ENCODE measurements at places on chromosomes 7 and 10. TPM values are rescaled to one million over a fixed set of nuclear protein-coding genes. Genes with fewer than 3 reads are reported as not detected.
A peak's percentile ranks its signal among the peaks of the same experiment; 100 is the strongest.

The GNG11 gene
- 0.09 TPM for total RNA-seq

GRCh38 chr10:93894516-93895378, 969 bp downstream of the SLC35G1 start:
- no peak for DNase-seq

DNA sequence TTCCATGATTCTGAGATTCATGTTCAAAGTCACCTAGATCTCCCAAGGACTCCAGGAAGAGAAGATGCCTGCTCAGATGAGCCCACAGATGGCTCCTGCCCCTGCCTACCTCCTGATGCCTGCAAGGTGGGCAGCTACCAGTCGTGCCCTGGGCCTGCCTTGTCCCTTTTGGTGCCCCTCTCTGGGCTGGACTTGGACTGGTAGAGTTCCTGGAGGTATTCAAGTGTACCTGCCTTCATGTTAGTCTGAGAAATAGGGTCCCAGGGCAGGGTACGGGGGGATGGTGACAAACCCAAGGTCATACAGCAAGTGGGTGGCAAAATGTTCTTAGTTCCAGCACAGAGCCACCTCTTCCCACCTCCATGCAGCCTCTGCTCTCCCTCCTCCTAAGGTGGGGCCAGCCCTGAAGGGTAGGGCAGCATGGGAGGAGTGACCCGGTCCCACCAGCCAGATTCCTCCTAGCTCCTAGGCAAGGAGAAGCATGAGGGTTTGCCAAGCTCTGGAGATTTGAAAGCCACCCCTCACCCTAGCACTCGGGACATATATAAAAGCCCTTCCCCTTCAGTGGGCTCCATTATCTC, 80.8 kb upstream of the UNC5B start:
- no peak for DNase-seq

DNA sequence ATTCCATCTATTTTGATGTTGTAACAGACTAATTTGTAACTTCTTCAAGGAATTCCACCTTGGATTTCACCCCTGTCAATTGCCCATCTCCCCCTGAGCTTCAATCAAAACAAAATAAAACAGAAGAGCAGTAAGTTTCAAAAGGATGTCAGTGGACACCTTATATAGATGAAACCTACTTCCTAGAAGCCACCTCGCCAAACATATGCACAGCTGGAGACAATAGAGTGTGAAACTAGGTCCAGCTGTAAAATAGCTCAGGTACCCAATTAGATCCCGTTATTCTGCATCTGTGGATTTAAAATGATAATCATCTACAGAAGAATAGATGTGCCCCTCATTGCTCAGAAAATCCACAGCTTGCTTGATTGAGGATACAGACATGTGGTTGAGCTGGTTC, 598.6 kb downstream of the SH2D4B start:
- DNase-seq, result no peak

The BRAF gene
- 42.2 TPM for total RNA-seq

- DNase-seq, result no peak
Observed at GRCh38 chr10:110364531-110364937, 59.8 kb upstream of the SMNDC1 start.

The RASSF4 gene
- total RNA-seq, result 1.5 TPM

The PLAC9 gene
- not detected for total RNA-seq

- no peak for DNase-seq
Observed at GRCh38 chr7:157674027-157674714, 337.4 kb downstream of the DNAJB6 start.

- DNase-seq, result no peak
Observed at GRCh38 chr10:23870651-23871610, 338.0 kb upstream of the KIAA1217 start.

GRCh38 chr7:81499262-81500116, 270.4 kb downstream of the HGF start:
- no peak for DNase-seq

DNA sequence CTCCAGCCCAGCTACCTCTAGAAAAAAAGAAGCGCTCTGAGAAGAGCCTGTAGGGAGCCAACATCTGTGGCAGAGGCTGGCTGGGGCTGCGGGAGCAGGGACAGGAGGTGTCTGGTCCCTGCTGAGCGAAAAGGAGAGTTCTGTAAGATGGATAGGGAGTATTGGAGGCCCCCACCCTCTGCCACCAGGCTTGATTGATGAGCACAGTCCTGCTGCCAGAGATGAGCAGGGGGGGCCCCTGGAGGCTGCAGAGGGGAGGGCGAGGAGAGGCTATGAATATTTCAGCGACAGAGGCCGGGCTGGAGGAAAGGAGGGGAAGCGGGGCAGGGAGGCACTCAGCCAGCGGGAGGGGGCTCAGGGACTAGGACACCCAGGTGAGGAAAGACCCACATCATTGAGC, 44.5 kb upstream of the HSPB1 start:
- no peak for DNase-seq

- DNase-seq, result no peak
Observed at GRCh38 chr7:52726986-52727385, 308.4 kb upstream of the POM121L12 start.

DNA sequence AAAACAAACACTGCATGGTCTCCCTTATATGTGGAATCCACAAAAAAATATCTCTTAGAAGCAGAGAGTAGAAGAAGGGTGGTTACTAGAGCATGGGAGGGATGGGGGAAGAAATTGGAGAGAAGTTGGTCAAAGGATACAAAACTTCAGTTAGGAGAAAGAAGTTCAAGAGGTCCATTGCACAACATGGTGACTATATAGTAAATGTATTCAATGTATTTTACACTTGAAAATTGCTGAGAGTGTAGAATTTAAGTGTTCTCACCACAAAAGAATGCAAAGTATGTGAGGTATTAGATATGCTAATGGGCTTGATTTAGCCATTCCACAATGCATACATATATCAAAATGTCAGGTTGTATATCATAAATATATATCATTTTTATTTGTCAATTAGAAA, 232.0 kb upstream of the CELF2 start:
- DNase-seq, result no peak

The TFEC gene
- 0.19 TPM for total RNA-seq

GRCh38 chr10:127470911-127471310, 78.2 kb upstream of the NPS start:
- DNase-seq, result no peak

GRCh38 chr10:28980264-28980663, 302.9 kb downstream of the BAMBI start:
- DNase-seq, result no peak

DNA sequence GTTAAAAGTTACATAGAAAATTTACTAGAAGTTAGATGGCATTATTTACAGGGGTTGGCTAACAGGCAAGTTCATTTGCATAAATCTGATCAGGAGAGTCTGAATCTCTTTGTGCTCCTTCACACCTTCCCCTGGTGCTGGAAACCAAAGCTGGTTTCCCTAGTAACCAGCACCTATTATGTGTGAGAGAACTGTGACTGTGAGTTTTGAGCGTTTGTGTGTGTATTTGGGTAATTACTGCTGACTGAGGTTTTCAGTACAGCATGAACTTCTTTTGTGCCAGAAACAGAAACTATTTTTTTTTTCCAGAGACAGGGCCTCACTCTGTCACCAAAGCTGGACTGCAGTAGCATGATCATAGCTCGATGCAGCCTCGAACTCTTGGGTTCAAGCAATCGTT, 10.3 kb upstream of the IFIT1B start:
- DNase-seq, result no peak

DNA sequence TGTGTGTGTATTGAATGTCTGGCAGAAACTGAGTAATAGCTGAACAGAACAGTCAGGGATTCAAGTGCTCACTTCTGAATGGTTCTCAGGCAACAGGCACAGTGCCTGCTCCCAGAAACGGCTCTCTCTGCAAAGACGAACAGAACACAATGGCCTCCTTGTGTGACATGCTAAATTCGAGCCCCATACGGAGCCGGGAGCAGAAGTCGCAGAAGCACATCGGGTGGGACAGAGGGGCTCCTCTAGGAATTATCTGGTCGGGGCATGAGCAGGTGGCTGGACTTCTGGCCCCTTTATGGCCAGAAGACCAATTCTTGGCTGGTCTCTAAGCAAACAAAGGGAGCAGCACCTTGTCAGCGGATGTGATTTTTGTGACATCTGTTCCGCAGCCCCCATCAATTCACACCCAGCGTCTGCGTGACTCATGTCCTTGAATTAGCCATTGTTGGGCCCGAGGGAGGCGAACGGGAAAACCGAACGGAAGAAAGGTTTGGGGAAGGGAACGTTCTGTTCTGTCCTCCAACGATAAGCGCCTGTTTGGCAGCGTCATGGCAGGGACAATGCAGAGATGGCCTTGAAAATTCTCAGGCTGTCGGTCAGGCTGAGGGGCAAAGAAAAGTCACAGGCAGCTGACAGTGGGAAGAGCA, 47.3 kb upstream of the NPTX2 start:
- DNase-seq, result no peak

DNA sequence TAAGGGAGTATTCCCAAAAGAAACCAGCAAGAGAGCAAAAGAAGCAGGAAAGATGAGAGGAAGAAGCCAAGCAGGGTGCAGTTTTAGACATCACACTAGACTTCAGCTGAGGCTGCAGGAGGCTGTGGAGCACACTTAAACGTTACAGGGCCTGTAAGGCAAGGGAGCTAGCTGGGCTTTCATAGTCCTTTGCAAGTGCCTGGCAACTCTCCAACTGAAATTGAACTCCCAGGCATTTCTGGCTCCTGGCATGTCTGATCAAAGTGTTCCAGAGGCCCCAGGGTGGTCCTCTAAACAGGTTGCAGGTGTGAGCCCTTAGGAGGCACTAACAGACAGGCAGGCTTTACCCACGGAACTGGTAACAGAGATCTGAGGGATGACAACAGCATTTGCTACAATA, 750.2 kb downstream of the XPNPEP1 start:
- DNase-seq, result no peak

GRCh38 chr10:76175533-76176165, 744.2 kb downstream of the LRMDA start:
- DNase-seq, result no peak

- DNase-seq, result no peak
Observed at GRCh38 chr10:84607044-84607443, 278.7 kb downstream of the CCSER2 start.

The PRR15 gene
- not detected for total RNA-seq

The COL13A1 gene
- total RNA-seq, result not detected

The SLC39A12 gene
- total RNA-seq, result not detected

- DNase-seq, result no peak
Observed at GRCh38 chr7:150754951-150755350, 17.7 kb downstream of the GIMAP5 start.

DNA sequence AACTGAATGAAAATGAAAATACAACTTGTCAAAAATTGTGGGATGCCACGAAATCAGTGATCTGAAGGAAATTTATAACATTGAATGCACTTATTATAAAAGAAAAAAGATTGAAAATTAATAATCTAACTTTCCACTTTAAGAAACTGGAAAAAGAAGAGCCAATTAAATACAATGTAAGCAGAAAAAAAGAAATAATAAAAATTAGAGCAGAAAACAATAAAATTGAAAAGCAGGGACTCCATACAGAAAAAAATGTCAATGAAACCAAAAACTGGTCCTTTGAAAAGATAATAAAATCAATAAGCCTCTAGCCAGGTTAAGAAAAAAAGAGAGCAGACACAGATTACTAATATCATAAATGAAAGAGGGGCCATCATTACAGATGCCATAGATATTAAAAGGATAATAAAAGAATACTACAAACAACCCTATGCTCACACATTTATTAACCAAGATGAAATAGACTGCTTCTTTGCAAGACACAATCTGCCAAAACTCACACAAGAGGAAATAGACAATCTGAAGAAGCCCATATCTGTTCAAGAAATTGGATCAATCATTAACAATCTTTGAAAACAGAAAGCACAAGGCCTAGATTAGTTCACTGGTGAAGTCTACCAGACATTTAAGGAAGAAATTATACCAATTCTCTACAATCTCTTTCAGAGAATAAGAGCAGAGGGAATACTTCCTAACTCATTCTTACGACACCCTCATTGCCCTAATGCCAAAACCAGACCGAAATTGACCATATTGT, 233.8 kb upstream of the NEBL start:
- no peak for DNase-seq

DNA sequence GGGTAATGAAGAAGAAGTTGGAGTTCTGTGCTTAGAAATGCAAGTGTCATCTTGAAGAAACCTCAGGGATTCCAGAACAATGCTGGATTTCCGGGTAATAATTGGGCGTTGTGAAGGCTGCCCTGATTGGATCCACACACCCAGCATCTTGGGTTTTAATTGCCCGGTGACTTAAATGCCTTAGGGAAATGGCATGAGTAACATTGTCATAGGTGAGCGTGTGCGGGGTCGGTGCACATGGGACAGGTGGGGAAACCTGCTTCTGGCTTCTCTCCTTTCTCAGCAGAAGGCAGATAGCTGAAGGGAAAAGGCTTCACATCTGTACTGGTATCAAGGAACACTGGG, 15.2 kb upstream of the CAMK1D start:
- DNase-seq, result no peak

DNA sequence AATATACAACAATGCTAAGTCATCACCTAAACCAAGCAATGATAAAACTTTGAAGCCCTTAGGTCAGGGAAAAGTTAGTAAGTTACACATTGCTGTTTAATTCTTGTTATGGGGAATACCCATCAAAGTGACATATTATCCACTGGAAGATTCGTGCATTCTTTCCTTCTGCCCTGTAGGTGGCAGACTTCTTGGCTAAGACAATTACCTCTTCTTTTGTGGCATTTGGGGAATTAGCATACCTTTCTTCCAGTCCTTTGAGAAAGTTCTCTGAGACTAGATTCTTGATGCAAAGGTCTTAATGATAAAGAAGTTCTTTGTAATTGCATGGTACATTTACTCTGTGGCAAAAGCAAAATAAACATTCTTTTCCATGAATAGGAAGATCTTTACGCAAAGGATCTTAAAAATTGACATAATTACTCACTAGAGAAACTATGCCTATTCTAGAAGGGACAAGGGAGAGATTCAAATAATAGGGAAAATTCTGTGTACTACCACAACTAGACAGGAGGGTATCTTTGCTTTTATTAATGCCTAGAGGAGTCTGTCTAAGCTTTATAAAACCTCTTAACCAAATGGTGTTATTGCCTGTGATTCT, 395.9 kb downstream of the GRM8 start:
- DNase-seq, result peak; percentile 2

DNA sequence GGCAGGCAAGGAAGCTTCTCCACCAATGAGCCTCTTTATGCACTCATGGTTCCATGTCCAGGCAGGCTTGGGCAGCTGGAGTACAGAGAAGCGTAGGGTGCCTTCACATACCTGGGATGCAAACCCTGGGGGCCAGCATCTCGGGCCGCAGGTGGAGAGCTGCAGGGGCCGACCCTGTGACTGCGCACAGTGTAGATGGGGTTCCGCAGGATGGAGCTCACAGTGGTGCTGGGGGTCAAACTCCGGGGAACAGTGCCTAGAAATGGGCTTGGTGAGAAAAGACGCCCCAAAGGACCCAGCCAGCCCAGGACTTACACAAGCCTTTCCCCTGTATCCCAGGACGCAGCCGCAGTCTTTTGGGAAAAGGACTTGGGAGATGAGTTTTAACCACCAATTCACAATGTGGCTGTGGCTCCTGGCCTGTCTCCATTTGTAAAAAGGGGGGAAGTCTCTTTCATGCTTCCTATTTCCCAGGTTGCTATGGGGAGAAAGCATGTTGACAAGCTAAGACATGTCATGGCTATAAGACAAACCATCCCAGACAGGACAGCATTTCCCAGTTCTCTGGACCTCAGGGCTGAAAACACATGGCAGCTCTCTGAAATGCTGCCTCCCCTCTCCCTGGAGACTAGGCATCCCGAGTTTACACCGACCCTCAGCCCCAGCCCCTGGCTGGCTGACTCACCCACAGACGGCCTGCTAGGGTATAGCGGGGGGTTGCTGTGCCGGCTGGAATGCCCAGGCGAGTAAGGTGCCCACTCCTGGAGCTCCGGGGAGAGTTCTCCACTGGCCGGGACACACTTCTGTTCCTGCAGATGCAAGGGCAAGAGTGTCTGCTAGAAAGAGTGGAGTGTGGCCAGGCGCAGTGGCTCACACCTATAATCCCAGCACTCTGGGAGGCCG, 107.1 kb downstream of the DLG5 start:
- DNase-seq, result no peak

GRCh38 chr7:22333680-22334141, 23.2 kb downstream of the RAPGEF5 start:
- no peak for DNase-seq

Measured in T-cell (primary cell).